ENCODE measurements at places on chromosomes 12 and 14.
A peak's percentile ranks its signal among the peaks of the same experiment; 100 is the strongest.

DNA sequence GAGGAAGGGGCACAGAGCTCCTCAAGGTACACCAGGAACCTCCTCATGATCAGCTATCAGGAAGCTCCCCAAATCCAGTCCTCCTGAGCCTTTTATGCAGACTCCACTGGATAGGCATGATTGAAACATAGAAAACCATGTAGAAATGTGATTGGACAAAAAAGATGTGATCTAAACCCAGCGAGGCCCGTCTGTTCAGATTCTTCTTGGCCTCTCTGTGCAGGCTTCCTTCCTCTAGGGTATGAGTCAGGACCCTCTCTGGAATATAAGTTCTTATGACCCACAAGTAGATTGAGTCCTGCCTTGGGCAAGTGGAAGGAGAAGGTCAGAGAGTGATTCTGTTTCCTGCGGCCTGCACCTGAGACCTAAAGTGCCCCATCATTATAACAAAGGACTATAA, 166.3 kb downstream of the PHLDA1 start:
- DNase-seq, result no peak

DNA sequence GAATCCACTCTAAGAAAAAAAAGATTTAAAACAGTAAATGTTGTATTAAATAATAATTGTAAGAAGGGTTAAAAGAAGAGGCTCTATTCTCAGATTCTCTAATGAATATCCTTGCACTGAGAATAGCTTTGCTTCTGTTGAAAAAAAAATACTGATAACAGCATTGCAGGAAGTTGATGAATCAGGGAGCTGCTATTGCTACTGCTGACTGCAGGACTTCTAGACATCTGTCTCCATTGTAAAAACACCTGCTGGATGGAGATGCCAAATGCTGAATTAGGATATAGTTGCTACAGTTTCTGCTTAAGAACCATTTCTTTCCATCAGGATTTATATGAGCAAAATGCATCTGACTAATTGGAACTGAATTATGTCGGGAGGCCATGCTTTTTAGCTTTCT, 50.3 kb upstream of the ANP32D start:
- no peak for DNase-seq

GRCh38 chr12:76003355-76003638, 28.3 kb downstream of the PHLDA1 start:
- no peak for DNase-seq

DNA sequence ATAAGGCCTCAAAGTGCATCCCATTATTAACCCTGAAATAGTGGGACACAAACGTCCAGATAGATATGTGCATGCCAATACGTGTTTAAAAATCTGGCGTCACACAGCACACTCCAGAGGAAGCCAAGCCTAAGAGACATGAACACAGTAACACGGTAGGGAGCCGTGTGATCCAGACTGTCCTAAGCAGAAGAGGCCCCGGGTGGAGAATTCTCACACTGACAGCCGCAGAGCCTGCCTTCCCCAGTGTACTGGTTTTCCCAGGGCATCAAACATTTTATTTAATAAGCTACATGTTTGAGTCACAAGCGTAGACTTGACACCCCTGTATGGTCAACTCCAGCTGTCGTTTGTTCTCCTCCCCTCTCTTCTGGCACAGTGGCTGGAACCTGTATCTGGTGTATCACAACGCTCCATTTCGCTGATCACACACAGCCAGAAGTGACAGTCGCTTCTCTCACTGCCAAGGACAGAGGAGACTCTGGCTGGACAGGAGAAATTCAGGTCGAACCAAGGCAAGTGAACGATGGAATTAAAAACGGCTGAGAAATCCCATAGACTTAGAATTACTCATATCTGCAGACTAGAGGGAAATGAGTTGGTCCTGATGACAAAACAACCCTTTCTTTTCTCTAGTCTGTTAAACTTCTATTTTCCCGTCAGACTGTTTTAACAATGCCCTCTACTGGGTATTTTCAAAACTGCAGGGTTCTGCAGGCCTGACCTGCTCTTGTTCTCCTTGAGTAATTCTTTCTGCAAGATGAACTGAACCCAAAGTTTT, 359.9 kb downstream of the RGS6 start:
- peak; percentile 2 for DNase-seq

DNA sequence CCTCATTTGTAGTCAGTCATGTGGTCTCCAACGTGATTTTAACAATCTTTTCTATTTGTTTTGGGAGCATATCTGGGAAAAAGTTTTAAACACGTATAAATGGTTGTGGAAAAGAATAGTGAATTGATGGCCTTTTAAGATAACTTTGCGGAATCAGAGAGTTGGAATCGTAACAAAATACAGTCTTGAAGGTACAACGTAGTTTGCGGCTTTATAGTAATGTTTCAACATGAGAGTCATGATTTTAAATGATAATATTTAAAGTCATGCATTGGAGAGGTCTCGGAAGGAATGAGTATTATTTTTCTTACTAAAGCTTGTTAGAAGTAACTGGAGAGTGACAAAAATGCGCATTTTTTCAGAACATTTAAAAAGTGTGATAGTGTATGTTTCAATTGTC, 1.6 kb downstream of the AEBP2 start:
- no peak for DNase-seq

DNA sequence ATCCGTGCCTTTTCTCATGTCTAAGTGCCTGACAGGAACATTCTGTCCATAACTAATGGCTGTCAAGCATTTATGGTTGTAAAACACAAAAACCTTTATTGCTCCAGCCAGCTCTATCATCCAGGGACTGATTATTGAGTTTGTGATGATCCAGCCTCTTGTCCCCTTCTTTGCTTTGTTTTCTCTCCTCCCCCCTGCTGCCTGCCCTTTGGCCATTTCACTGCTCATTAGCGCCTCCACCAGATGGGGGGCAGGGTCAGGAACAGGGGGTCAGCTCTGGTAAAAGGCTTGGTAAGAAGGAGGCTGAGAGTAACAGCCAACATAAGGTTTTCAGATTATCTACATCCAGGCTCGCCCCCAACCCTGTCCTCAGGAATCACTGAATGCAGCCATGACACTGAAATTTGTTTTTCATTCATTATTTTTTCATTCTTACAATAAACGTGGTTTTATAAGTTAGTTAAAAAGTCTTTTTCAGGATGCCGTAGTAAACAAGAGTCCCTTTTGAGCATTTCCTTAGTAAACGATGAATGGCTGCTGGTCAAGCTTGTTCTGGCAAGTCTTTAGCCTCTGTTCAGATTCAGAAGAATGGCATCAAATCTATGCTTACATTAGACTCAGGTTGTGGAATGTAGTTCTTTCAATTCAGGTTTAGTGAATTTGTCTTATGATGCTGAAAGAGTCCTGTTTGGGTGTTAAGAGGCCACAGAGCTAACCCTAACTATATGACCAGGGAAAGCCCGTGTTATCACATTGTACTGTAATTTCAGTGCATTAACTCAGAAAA, 21.7 kb downstream of the HMGA2 start:
- DNase-seq, result no peak

- DNase-seq, result no peak
These were observed 323.8 kb downstream of the RGS6 start for GRCh38 chr14:72256055-72256454.

GRCh38 chr12:85275374-85275773, 4.6 kb upstream of the ALX1 start:
- no peak for DNase-seq

DNA sequence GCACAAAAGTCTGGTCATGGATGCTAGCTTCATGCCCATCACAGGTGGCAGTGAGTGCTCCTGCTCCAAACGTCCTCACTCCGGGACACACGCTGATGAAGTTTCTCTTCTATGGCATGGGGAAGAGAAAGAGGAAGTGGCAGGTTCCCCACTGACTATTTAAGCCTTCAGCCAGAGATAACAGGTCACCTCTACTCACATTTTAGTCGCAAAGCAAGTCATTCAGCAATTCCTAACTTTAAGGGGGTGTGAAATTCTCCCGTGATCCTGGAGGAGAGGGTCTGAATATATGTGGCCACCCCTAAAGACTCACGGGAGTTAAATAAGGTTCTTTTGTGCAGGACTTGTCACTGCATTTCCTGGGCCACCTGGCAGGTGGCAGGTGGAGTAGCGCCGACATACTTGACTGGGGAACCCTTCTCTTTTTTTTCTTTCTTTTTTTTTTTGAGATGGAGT, 18.8 kb upstream of the RCOR1 start:
- DNase-seq, result no peak
